ENCODE measurements at places on chromosomes 3 and 15.
A peak's percentile ranks its signal among the peaks of the same experiment; 100 is the strongest.

- no peak for DNase-seq
Observed at GRCh38 chr3:73453666-73454065, 171.1 kb downstream of the PDZRN3 start.

DNA sequence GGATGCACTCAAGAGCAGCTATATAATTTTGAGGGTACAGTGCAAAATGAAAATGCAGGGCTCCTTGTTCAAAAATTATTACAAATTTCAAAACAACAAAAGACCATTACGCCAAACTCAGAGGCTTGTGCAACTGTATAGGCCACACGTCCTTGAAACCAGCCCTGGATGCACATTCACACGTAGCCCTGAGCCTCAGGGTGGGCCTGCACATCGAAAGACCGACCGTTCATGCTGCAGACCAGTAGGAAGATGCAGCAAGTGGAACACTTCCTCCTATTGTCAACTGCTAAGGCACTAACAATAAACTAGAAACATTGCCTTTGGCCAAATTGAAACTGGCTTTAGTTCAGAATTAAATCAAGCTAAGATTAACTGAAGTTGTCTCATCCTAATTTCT is 174.7 kb downstream of the SHOX2 start:
- DNase-seq: no peak

- peak; percentile 8 for DNase-seq
Observed at GRCh38 chr3:114093596-114093995, 37.1 kb downstream of the QTRT2 start.

- DNase-seq: no peak
Observed at GRCh38 chr15:89332446-89332845, 2.2 kb downstream of the POLG start.

DNA sequence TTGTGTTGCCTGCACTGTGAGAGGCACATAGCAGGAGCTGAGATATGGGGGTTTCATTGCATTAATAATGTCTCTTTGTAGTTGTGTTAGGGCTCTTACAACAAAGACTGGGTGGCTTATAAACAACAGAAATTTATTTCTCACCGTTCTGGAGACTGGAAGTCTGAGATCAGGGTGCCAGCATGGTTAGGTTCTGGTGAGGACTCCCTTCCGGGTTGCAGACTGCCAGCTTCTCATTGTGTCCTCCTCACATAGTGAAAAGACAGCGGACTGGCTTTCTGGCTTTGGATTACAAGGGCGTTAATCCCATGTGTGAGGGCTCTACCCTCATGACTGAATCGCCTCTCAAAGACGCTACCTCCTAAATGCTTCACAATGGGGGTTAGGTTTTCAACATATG is 20.6 kb downstream of the TMEM108 start:
- no peak for DNase-seq

DNA sequence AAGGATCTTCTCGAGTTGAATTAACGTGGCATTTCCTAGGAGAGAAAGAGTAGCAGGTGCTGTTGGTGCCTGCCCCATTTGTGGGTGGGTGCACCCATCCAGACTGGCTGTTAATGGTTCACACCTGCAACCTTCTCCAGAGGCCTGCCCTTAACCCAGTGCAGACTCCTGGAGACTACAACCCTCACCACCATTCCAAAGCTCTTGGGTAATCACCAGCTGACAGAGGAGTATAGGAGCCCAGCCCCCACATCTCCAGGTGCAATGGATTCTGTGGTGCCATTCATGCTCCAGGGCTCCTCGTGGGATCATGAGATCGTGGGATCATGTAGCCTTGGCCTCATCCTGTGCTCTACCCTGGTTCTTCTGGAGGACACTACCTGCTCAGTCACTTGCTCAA is 60.2 kb downstream of the SEMA5B start:
- DNase-seq: no peak

DNA sequence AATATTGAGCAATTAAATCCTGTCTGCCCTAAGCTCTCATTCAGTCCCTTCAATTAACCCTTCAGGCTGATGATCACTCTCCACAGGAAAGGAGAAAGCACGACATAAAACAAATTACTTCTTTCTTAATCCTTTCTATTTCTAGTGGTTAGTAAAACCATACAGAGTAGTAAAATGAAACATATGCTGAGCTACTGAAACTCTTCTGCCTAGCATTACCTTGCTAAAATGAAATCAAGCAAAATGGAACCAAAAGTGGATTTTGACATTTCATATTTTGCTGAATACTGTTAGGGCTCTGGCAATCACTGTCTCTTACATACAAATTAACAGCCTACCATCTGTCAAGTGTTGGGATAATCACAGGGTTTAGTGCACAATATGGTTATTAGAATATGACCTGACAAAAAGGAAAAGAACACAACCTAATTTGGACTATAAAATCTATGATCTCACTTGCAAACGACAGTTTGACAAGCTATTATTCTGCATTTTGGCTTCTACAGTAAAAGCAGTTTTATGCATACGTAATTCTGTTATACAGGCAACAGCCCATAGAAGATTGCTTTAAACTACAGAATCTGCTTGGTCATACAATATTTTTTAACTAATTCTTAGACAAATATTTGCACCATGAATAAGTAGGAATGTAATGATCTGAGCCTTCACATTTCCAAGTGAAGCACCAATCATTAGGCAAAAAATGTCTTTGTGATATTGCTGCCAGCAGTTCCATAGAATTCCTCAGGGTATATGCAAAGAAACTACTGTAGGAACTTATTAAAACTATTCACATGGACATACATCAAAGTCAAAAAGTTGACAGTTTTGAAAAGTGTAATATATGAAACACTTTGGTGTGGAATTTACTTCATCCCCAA is 105.0 kb downstream of the FHIT start:
- peak; percentile 33 for DNase-seq

- no peak for DNase-seq
Observed at GRCh38 chr3:143128227-143128955, 8.8 kb downstream of the CHST2 start.

GRCh38 chr15:48627260-48627940 is 18.1 kb downstream of the FBN1 start:
- no peak for DNase-seq

DNA sequence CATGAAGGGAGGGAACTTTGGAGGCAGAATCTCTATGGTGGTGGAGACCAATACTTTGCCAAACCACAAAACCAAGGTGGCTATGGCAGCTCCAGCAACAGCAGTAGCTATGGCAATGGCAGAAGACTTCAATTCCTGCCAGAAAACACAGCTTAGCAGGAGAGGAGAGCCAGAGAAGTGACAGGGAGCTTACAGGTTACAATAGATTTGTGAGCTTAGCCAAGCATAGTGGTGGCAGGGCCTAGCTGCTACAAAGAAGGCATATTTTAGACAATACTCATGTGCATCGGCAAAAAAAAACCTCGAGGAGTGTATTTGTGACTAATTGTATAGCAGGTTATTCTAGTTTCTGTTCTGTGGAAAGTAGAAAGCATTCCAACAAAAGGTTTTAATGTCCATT is 6.4 kb upstream of the CSTA start:
- DNase-seq: no peak

- no peak for DNase-seq
Observed at GRCh38 chr3:44056446-44057240, 185.0 kb upstream of the TOPAZ1 start.

DNA sequence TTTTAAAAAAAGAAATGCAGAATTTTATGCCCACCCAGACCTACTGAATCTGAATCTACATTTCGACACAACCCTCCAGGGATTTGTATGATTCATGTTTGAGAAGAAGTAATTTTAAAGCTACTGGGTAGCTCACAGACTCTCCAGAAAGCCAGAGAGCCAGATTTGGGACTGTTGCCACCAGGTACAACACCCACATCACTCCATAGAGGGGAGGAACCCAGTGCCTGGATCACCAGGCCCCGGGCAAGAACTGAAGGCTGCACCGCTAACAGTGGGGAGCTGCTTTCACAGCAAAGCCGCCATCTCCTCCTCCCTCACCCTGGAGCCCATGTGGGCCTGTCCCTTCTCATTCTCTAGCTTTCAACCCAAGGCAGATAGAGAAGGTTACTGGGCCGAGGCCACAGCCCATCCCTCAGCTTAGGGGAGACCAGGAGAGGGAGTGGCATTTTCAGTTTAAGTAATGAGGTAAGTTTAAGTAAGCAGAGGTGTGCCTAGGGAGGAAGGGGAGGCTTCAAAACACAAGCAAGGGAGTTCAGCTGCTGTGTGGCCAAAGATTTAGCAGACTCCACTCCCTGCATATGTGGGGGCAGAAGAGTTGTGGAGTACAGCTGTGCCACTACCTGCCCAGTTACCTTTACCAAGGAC is 109.8 kb downstream of the IL12A start:
- DNase-seq: no peak

DNA sequence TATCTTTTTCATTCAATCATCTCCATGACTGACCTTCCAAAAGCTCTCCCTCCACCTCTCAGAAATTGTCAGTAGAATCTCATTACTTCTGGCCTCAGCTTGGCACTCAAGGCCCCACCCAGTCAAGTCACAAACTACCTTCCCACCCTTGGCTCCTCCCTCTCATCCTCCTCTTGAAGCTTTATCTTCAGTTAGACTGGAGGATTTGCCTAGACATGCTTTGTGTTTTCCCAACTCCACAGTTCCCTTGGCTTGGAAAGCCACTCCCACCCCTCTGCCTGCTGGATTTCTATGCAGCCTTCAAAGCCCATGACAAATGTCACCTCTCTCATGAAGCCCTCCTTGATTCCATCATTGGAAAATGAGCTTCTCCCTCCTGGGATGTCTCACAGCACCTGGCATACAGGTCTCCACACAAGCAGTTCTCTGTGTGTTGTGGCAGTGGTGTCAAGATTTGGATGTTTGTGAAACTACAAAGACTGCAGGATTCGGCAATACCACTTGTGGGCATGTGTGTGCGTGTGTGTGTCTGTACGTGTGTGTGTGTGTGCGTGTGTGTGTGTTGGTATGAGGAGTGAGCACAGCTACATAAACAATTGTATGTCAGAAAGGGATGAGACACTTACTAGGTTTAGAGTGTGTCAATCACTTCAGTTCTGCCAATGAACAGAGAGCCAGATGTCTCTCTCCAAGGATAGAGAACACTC is 45.3 kb upstream of the VPS8 start:
- no peak for DNase-seq

GRCh38 chr3:13622356-13622755 is 73.4 kb downstream of the FBLN2 start:
- DNase-seq: no peak

DNA sequence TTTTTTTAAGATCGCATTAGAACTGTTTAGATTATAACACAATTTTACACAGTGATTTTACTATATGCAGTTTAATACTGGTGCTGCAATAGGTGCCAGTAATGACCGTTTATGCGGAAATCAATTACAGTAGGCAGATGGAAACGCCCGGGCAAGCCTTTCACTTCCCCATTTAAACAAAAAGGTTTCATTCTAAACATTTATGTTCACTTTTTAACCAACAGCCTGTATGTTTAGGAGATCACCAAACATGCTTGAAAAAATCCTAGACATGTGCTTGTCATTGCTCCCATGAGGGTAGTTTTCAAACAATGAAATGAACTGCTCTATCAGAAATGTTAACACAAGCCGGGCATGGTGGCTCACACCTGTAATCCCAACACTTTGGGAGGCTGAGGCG is 2.7 kb downstream of the BNIP2 start:
- DNase-seq: no peak

- DNase-seq: no peak
Observed at GRCh38 chr3:197238842-197239241, 59.6 kb downstream of the DLG1 start.

- DNase-seq: no peak
Observed at GRCh38 chr3:23258110-23258509, 55.0 kb downstream of the UBE2E2 start.

- no peak for DNase-seq
Observed at GRCh38 chr3:50523279-50523811, 19.9 kb upstream of the CACNA2D2 start.

DNA sequence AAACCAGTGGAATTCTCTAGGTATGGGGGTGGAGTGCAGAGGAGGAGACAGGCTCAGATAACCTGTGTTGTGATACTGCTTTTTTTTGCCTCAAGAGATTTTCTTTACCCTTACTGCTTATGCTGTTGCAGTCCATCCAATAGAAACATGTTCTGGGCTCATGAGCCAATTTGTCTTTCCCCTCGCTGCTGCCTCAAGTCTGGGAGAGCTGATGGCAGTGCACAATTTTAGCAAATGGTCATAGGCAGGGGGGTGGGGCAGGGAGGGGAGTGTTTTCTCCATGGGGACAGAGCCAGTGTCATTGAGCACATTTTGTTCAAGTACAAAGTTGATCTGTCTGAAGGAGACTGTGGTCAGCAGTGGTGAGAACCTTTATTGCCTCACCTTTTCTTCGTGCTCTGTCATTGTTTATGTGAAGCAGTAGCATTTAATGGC is 134.9 kb downstream of the MBNL1 start:
- DNase-seq: peak; percentile 46

GRCh38 chr3:111862974-111863373 is 3.9 kb downstream of the PHLDB2 start:
- DNase-seq: no peak

DNA sequence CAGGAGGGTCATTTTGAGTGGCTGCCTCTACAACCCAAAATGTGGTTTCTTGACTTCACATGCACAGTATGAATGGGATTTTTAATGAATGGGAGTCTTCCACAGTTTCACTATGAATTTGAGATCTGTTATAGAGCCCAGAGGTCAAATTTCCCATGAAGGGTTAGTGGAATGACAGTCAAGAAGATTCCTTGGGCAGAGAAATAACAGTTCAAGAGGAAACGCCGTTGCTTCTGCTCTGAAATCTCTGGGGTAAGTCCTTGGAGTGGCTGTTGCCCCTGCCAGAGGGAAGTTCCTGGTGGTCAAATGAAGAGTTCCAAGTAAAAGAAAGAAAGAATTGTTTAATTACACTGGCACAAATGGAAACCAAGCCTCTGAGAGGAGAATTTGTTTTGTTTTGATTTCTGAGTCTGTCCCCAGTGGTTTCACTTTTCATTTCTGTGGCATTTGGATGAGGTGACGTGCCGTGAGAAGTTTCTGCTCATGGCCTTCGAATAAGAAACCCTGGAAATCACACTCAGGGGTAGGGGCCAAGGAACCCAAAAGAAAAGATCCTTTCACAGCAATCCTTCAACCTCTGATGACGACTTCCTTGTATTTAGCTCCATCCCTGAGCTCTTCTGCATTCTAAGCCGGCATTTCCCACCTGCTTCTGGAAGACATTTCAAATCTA is 77.5 kb upstream of the IL12A start:
- no peak for DNase-seq

- DNase-seq: no peak
Observed at GRCh38 chr3:107797586-107797985, 274.8 kb downstream of the BBX start.

GRCh38 chr3:52481819-52482521 is 13.2 kb upstream of the STAB1 start:
- no peak for DNase-seq

- no peak for DNase-seq
Observed at GRCh38 chr15:99090011-99090699, 14.7 kb upstream of the SYNM start.

GRCh38 chr3:73917643-73918042 is 292.9 kb upstream of the PDZRN3 start:
- no peak for DNase-seq

All from Ammon's horn (tissue), 1 donor.